ENCODE measurements at places on chromosomes 2 and 18.

- no peak for DNase-seq
Measured at GRCh38 chr2:64797881-64798575, 144.3 kb upstream of the SERTAD2 start.

DNA sequence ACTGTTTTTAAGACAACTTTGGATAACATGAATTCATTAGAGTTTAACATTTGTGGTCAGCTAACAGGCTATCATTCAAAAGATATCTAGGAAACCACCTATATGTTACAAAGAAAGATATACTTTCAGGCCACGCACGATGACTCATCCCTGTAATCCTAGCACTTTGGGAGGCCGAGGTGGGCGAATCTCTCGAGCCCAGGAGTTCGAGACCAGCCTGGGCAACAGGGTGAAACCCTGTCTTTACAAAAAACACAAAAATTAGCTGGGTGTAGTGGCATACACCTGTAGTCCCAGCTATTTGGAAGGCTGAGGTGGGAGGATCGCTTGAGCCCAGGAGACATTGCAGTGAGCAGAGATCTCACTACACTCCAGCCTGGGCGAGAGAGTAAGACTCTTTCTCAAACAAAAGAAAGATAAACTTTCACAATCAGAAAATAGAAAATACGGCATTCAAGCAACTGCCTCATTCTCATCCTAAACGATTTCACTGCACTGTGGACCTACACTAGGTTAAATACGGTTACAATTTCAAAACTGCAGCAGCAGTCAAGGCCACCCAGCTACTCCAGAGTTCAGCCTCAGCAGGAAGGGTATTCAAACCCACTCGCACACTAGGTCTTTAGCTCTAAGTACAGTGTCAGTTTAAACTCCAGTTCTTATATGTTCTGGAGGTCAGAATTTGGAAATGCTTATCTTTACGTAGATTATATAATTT is 250.0 kb upstream of the SLC39A10 start:
- DNase-seq = no peak

DNA sequence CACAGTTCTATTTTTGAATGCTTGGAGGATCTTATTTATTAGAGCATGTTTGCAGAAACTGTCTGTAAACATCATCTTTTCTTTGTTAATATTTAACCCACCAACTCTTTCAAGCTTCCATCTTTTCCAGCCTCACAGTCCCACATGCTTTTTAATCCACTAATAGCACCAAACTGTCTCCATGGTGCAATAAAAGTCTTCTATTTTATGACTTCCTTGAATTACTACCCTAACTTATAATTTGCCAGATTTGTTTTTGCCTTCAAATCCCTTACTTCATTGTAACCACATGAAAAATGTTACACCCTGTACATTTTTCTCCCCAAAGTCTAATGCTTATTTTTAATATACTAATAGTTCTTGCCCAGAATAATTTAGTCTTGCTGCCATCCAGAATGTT is 792.6 kb downstream of the PLCL1 start:
- no peak for DNase-seq

DNA sequence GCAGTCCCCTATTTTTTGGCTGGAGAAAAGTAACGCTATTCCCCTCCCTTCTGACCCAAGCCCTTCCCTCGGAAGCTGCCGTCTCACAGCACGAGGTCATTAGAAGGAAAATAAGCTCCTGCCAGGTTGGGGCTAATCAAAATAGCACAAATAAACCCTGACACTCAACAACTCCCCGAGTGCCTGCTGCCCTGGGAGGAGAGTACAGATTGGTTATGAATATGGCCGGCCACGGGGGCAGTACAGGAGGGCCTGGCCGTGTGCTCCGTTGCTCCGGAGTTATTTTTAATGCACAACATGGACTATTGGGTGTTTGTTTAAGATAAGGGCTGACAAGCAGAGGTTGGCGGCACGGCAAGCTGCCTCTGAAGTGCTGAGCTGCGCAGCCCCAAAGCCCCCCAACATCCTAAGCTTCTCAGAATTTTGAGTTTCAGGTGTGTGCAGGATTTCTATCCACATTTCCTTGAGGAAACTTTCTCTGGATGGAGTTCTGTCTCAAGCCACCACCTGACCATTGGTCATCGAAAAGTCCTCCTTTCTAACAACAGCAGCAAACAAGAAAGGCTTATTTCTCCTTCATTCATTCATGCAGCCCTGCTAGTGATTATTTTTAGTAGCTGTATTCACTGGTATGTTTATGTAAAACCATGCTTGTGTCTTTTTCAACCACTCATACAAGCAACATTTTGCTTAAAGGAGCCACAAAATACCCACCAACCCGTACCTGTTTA is 58.7 kb downstream of the PAX3 start:
- no peak for DNase-seq

GRCh38 chr2:182132605-182133004 is 147.0 kb downstream of the PPP1R1C start:
- DNase-seq = no peak

DNA sequence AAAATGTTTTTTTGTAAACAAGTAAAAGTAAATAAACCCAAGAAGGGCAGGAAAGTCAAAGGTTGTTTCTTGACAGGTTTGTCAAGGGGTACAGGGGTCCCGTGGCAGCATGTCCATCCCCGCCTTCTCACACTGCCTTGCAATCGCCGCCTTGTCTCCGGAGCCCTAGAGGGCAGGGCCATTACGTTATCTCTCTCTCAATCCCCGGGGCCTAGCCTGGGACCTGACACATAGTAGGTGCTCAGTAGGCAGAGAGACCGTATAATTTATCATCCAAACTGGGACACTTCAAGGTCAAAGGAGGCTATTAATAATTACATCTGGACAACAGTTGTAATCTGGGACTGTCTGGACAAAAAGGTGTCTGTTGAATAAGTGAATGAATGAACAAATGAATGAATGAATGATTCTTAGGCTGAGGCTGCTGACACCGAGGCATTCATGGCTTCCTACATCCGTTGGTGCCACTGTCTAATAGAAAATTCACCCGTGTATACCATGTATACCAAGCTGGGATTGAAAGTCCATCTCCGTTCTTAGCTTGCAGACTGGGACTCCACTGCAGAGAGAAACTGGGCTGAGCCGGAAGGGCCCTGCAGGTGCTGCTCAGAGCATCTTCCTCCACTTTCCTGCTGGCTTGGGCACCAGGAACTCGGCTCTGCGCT is 44.8 kb upstream of the PLB1 start:
- DNase-seq = no peak

GRCh38 chr2:207150284-207150683 is 15.5 kb downstream of the KLF7 start:
- no peak for DNase-seq

- peak; percentile 1 for DNase-seq
Measured at GRCh38 chr2:140586379-140586778, 1544.4 kb downstream of the LRP1B start.

DNA sequence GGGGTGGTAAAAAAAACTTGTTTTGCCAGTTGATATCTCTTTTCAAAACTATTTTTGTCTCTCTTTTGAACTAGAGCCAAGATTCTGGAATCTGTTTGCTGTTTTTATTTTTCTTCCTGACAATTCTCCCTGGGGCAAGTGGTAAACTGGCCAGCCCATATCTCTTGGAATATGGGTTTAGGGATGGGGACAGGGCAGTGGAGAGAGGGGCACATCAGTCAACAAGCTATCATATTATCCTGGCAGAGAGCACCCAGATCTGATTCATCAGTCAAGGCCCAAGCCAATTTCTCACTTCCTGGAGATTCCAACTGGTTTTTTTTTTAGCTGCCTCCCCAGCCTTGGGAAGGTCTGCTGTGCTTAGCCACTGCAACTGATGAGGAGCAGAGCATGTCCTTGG is 52.3 kb downstream of the ARHGAP28 start:
- DNase-seq = no peak

GRCh38 chr18:13175754-13176210 is 42.8 kb upstream of the LDLRAD4 start:
- DNase-seq = no peak

DNA sequence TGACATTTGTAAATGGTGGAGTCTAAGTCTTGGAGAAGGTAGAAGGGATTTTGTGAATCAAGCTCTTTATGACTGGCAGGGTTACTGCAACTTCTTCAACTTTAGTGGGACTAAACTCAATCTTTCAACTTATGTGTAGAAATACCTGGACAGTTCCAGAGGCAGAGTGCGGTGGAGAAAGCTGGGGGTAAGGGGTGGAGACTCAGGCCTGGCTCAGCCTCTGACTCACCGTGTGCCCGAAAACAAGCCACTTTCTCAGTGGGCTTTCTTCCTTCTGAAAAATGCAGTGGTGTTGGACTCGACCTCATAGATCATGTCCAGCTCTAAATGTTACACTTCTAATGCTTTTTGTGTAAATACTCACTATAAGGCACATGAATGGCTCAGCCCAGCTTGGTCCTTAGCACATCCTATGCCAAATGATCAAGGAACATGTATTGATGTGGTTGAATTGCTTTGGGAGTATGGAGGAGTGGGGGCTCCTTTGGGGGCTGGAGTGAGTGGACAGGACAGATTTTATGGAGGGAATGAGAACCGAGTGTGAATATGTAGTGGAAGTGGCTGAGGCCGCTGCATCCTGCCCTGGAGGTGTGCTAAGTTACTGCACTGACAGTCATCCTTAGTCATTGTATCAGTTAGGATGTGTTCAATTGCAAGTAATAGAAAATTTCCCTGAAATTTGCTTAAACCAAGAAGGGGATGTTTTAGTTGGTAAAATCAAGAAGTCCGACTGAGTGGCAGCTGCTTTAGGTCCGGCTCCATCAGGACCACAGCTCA is 32.2 kb upstream of the IGFBP5 start:
- no peak for DNase-seq

GRCh38 chr18:76102156-76102555 is 392.9 kb downstream of the ZNF516 start:
- DNase-seq = no peak

GRCh38 chr2:239065537-239065936 is 217.7 kb downstream of the TWIST2 start:
- DNase-seq = no peak

DNA sequence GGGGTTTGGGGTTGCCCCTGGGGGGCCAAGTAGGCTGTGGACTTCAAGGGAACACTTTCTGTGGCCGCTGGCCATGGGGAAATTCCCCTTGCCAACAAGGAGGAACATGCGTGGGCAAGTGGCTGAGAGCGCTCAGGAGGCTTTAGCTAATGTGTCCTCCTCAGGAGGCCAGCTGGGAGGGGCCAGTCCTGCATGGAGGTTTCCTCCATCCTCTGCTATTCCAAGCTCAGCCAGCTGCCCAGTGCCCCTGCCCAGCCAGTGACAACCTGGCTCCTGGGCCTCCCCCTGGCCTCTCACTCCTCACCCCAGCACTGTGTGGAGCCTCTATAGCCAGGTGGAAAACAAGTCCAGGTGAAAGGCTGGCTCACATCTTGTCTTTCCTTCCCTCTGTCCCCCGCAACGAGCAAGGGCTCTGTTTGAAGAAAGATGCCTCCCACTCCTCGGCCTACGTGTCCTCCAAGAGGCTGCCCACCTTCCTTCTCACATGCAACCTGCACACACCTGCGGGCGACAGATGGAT is 64.4 kb upstream of the DAPL1 start:
- DNase-seq = no peak

GRCh38 chr2:38244301-38244700 is 132.8 kb downstream of the ATL2 start:
- DNase-seq = no peak

GRCh38 chr2:71608034-71608433 is 154.7 kb downstream of the DYSF start:
- DNase-seq = no peak

- DNase-seq = no peak
Measured at GRCh38 chr18:7070466-7070865, 47.1 kb downstream of the LAMA1 start.

DNA sequence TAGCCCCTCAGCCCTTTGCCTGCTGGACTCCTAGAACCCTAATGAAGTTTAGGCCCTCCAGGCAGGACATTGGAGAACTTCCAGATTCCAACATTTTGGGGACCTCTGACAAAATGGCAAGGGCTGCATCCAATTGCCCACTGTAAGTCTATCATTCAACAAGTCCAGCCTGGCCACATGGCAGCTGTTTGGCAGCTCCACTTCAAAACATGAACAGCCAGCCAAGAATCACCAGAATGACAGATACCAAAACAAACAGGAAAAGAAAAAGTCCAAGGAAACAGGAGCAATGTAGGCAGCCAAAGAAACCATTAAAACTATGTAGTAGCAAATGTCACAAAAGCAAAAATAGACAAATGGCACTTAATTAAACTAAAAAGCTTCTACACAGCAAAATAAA is 25.5 kb downstream of the SLC4A5 start:
- no peak for DNase-seq

DNA sequence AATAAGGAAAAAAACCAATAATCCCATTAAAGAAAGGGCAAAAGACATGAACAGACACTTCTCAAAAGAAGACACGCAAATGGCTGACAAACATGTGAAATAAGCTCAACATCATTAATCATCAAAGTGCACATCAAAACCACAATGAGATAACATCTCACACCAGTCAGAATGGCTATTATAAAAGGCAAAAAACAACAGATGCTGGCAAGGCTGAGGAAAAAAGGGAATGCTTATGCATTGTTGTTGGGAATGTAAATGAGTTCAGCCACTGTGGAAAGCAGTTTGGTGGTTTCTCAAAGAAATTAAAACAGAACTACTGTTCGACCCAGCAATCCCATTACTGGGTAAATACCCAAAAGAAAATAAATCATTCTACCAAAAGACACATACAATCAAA is 285.6 kb downstream of the NR4A2 start:
- DNase-seq = no peak

- DNase-seq = no peak
Measured at GRCh38 chr2:74005786-74006185, 21.1 kb downstream of the TET3 start.

- no peak for DNase-seq
Measured at GRCh38 chr2:35526741-35527140, 828.8 kb upstream of the CRIM1 start.

GRCh38 chr2:70007151-70007550 is 45.7 kb upstream of the ASPRV1 start:
- DNase-seq = no peak

DNA sequence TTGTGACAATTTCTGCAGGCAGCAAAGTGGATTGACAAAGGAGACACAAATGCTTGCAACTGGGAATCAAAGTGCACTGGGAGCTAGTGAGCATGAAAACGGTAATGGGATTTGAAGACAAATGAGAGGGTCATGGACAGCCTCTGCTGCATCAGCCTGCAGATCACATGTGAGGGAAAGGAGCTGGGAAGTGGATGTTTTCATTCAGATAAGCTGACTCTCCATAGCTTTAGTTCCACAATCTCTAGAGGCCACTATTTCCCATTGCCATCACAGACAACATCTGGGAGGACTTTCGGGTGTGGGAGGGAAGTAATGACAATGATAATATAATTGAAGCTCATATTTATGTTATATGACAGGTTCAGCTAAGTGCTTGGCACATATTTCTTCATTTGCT is 28.4 kb downstream of the ADCYAP1 start:
- DNase-seq = no peak

DNA sequence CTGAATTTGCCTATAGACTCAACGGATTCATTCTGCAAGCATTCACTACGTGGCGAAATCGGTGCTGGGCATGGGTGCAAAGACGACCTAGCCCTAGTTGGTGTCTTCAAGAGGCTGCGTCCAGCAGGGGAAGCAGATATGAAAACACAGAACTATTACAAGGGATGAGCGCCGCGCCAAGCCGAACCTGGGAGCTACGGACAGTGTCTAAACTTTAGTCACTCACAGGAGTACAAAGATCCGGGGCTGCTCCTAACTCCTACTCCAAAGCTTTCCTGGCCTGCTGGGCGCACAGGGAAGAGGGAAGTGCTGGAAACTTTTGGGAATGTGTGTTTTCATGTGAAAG is 732 bp upstream of the ANXA4 start:
- DNase-seq = no peak

- DNase-seq = no peak
Measured at GRCh38 chr2:161165811-161166210, 5.6 kb downstream of the TANK start.

- no peak for DNase-seq
Measured at GRCh38 chr2:45706033-45706432, 54.6 kb downstream of the PRKCE start.
